ENCODE measurements at places on chromosomes 1 and 21.

GRCh38 chr1:190022709-190023108, 455.0 kb downstream of the BRINP3 start:
- no peak for DNase-seq

DNA sequence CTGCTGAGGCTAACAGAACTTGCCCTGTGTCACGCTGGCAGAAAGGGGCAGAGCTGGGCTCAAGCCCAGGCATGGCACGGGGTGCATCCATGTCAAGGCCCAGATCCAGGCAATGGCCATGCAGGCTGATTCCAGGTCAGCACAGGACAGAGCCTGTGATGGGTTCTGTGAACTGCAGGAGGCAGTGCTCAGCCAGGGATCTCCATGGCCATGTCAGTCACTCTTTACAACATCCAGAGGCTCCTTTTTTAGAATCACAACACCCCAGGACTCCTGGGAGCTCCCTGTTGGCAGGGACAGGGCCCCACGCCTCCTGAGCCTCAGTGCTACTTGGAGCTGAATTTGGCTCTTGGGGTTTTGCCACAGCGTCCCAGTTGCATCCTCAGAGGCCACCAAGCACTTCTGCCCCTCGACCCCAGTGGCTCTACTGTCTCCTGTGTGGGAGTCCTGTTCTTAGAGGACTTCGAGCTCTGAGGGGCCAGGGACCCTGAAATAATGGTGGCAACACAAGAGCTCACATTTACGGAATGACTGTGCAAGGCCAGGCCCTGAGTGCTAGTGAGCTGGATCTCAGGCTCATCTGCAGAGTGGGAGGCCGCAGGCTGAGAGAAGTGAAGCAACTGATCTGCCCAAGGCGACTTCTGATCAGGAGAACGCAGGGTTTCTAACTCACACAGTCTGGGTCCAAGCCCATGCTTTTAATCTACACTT, 211.5 kb downstream of the TRABD2B start:
- DNase-seq: no peak

GRCh38 chr1:78511334-78511733, 20.6 kb downstream of the PTGFR start:
- no peak for DNase-seq

- no peak for DNase-seq
Measured at GRCh38 chr1:187408212-187409004, 579.7 kb downstream of the PLA2G4A start.

GRCh38 chr1:156103521-156103947, 11.0 kb upstream of the LMNA start:
- peak; percentile 47 for DNase-seq

DNA sequence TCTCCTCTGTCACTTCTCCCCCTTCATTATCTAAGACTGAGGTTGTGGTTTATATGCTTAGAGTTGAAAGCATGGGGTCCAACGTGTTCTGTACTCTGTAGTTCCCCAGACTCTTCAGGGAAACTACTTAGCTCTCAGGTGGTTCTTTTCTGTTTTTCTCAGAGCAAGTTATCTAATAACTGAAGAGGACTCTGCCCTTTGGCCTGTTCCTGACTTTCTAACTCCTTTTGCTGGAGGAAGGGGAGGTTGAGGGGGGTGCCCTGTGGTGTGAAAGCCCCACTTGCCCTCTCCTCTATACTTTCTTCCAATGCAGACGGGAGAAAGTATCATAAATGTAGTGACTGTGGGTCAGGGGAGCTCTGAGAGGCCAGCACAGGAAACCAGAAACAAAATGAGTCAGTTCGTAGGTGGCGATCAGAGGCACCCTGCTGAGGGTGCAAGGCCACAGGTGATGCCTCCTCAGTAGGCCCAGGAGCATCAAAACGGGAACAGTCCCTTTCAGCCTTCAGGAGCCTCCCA, 5.0 kb downstream of the SLC25A44 start:
- peak; percentile 25 for DNase-seq

DNA sequence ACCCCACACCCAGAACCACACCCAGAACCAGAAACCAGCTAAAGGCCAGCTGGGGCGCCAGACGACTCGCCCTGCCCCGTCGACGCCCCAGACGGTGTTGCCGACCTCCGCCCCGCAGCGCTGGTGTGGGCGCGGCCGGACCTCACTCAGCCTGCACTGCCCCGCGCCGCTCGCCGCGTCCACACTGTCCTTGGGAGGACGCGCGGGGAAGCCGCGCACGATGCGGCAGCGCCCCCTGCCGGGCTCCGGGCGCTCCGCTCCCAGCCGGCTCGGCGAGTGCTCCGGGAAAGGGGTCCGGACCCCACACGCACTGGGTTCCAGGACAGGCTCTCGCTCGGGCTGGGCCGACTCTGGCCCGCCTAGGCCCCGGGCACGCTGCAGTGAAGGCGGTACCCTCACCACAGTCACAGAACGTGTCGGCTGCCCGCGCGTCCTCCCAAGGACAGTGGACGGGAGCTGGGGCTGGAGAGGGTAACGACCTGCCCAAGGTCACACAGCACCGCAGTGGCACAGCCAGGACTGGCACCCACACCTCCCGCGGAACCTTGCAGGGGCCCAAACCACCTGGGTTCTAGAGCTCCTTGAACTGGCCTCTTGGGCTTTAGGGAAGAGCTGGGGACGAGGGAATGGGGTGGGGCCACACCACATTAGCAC, 90.2 kb downstream of the DMRTA2 start:
- DNase-seq: peak; percentile 38

- DNase-seq: no peak
Measured at GRCh38 chr21:39650801-39651200, 38.1 kb downstream of the B3GALT5 start.

DNA sequence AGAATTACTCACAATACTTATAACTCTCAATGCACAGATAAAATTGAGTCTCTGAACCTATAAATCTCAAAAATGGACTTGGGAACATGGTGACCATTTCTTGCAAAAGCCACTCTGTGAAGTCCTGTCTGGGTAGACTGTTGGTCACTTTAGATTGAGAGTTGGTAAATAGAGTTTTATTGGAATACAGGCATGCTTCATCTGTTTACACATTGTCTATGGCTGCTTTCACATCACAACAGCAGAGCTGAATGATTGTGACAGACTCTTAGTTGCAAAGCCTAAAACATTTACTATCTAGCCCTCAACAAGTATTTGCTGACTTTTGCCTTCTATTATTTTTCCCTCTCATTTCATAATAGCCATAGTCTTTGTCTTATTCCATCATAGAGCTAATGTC, 24.1 kb upstream of the ASPM start:
- no peak for DNase-seq

GRCh38 chr1:89022167-89022959, at the start of gene GBP3:
Gene GBP3 (minus strand): TSS chr1:89022866. CDS start chr1:89020721, 2,145 bp downstream.
- DNase-seq: no peak

DNA sequence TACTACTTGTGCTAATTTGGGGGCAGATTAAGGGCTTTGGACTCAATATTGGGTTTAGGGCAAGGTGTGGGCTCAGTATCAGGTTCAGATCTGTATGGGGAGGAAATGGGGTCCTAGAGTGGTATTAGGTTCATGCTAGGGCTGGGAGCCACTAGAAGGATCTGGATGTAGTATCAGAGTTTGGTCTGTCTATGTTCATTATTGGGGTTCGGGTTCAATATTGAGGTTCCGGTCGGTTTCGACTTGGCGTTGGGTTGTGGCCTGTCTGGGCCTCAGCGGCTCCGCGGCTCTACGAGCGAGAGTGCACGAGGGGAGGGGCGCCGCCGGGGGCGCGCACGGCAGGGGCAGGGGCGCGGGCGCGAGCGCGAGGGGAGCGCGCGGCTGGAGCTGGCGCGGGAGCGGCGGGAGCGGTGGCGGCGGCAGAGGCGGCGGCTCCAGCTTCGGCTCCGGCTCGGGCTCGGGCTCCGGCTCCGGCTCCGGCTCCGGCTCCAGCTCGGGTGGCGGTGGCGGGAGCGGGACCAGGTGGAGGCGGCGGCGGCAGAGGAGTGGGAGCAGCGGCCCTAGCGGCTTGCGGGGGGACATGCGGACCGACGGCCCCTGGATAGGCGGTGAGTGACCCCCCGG, at the start of gene PTPRF:
PTPRF (plus strand) TSS at position 401 of the 624 bp plus-strand sequence. CDS start 14,193 bp downstream, outside the sequence.
- no peak for DNase-seq

DNA sequence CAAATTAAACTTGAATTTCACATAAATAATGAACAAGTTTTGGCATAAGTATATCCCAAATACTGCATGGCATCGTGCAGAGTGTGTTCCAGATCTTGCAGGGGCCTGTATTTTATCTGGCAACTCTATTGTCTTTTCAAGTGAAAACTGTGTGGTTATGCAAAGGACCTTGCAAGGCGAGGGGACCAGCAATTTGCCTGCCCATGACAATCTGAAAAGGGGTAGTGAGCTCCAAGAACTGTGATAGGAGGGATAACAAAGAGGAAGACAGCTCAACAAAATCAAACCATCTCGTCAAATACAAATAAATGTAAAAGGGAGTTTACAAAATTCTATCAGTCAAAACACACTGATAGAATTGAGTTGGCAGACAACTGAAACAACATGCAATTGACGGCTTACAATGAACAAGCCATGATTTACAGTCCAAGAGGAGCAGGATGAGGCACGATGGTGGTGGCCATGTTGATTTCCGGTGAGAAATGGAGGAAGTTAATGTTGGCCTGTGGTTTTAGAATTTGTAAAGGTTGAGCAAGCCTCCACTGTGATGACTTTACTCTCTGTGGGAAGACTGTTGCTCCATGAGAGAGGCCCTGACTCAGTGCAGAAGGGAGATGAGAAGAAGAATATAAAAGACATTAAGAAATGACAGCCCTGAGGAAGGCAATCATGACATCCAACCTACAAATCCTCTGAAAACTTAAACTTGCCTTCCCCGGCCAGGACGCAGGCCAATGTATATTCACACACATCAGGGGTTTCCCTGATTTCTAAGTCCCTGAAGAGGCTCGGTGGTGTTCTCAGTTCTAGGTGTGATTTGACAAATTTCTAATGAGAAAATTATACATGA, 132.2 kb downstream of the ADSS2 start:
- peak; percentile 53 for DNase-seq

DNA sequence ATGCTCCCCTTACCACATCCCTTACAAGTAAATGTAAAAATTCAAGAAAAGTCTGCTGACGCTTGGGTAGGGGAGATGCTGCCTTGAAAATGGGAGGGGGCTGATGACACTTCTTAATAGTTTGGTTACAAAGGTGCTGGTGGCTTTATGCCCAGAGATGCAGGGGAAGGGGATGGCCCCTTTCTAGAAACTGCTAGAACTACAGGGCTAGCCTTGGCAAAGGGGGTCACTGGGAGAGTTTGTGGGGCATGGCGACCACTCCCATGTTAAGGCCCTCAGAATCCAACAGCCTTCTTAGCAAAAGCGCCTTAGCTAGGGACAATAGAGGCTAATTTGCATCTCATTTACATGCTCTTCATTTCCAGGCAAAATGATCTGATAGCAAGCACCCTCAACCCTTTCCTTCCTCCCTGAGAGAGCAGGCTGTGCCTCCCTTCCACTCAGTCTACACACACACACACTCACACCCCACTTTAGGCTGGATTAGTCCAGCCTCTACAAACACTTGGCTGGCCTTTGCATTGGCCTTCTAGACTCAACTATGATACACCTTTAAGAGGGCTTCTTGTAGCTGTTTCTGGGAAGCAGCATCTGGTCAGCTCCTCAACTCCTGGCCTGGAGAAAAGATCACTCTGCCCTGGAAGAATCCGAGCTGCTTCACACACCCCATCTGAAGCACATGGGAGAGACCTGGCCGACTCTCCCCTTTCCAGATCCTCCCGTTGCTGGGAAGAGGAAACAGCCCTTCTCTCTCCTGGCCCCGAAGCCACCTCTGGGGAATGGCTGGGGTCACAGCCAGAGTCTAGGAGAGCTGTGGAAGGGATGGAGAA, 1.7 kb downstream of the SEMA6C start:
- DNase-seq: no peak

DNA sequence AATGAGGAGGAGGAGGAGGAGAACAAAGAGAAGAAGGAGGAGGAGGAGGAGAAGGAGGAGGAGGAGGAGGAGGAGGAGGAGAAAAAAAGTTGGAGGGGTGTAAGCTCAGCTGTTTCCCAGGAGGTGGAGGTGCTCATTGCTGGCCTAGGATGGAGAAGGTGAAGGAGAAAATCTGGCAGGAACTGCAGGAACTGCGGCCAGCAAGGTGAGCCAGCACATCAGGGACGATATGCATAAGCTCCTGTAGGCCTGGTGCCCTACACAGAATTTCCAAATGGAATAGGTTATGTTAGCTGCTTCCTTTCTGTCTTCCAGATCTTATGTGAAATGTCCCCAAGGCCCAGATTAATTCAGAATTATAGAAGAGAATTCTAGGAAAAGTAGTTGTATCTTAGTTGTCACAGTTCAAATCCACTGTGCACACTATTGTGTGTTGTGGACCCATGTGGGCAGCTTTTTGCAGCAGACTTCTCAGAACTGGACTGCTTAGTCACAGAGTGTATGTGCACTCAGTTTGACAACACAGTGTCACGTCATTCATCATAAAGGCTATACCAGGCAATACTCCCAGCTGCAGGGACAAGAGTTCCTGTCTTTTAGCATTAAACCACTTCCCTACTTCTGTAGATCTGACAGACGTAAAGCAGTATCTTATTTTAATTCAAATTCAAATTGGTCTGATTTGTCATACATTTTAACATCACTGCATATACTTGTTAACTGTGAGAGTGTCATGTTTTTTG, 303.7 kb downstream of the HLX start:
- DNase-seq: no peak

DNA sequence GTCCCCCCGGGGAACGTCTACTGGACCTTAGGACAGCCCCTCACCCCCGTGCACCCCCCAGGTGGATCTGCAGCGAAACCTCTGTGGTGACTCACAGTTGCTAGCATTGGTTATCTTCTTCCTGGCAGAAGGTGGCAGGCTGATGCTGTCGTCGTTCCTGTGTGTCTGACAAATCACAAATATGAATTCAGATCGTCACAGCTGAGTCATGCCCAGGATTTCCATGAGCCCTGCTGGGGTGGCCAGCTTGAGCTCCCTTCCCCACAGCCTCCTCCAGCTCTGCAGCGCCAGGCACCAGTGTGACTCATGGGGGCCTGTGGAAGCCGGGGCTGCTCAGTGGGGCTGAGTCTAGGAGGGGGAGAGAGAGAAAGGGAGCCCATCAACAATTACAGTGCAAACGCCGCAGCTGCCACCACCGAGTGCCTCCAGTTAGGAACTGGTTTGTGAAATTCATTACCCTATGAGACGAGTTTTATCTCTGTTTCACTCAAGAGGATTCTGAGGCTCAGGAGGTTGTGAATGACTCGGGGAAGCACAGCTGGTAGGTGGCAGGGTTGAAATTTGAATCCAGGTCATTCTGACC, 197.9 kb downstream of the DYRK1A start:
- peak; percentile 93 for DNase-seq

- peak; percentile 35 for DNase-seq
Measured at GRCh38 chr21:37224861-37225839, 42.0 kb downstream of the VPS26C start.

DNA sequence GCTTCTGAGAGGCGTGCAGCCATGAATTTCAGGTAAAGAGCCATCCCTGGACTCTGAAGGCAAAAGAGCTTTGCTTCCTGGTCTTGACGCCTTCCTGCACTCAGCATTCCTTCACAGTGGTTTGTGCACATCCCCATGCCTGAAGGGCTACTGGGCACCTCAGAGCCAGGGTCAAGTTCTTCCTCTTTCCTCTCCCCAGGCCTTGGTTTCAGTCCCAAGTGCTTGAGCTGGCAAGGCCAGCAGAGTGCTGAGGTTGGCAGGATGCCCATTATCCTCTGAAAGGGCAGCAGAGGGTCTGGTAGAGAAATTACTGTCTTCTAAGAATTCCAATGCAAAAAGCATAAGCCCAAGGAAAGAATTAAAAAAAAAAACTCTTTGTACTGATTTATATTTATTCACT, 1064.9 kb downstream of the TTLL7 start:
- no peak for DNase-seq

Data from stimulated activated CD4-positive, alpha-beta T cell treated with anti-CD3 and anti-CD28 coated beads, Interleukin-4, amount 100 ng/mL, for 24 hours (primary cell).